ENCODE measurements at places on chromosomes 16 and 17.
A peak's percentile ranks its signal among the peaks of the same experiment; 100 is the strongest.

GRCh38 chr16:65222536-65222935 is 100.7 kb upstream of the CDH11 start:
- no peak for DNase-seq

DNA sequence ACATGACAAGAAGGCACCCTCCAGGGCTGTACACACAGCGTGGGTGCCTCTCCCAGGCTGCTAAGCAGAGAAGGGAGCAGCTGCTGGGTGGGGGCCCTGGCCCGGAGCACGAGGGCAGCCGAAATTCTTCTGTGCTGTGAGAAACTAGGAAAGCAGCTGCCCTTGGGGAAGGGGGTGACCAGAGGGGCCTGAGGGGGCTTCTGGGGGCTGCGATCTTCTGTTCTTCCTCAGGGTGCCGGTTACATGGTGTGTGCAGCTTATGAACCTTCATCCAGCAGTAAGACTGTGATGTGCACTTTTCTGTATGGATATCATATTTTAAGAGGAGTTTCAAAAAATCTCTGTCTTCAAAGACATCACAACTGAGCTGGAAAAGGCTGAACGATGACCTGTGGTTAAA is 43.2 kb upstream of the METRNL start:
- DNase-seq: no peak

DNA sequence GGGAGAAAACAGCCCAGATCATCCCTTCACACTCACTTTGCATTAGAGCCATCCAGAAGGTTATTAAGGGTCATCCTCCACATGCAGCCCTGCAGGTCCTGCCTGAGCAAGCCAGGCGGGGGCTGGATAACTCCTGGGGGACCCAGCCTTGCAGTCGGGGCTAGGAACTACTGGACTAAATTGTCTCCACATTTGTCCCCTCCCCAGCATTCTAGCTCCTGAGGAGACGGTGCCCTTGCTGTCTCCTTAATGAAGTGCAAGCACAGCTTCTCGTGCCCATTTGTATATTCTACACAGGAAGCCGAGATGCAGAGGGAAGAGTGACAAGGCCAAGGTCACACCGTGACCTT is 185.2 kb downstream of the C16orf95 start:
- no peak for DNase-seq

- DNase-seq: no peak
Measured at GRCh38 chr17:19298569-19299213, 61.5 kb downstream of the EPN2 start.

DNA sequence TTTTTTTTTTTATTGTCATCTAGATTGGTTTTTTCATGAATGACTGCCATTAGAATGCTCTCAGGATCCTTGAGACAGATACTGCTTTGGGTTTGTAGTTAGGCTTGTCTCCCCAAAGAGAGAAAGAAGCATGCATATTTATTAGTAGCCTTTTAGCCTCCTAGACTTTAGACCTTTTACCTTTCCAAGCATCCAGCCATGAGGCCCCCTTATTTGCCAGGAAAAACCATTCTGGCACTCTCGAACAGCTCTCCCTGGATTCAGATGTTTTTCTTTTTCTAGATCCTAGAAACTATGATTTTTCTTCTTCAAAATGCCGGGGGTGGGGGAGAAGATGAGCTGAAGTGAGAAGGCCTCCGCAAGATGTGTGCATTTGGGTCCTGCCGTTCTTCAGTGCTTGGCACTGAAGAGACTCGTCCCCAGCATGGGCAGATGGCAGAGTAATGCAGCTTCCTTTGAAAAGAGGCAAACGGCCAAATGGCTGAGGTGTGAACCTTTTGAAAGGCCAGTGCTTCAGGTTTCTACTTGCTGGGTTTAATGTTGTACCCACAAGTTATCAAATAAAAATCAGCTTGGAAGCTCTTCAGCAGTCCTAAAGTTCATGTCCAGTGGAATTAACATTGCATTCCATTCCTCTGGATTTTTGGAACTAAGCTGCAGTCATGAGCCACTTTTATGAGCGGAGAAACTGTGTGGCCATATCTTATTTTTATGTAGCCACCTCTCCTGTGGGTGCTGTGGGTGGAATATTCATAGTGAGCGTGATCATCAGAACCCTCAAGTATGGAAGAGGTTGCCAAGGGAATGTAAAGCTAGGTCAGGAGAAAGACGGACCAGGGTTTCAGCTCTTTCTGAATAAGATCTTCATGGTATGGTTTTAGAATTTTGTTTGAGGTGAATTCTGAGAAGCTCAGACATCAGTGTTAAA is 7.2 kb downstream of the SOCS7 start:
- DNase-seq: no peak

- DNase-seq: peak; percentile 37
Measured at GRCh38 chr17:6555331-6556120, 829 bp downstream of the PITPNM3 start.

GRCh38 chr16:81879625-81880024 is 100.5 kb downstream of the PLCG2 start:
- DNase-seq: no peak

DNA sequence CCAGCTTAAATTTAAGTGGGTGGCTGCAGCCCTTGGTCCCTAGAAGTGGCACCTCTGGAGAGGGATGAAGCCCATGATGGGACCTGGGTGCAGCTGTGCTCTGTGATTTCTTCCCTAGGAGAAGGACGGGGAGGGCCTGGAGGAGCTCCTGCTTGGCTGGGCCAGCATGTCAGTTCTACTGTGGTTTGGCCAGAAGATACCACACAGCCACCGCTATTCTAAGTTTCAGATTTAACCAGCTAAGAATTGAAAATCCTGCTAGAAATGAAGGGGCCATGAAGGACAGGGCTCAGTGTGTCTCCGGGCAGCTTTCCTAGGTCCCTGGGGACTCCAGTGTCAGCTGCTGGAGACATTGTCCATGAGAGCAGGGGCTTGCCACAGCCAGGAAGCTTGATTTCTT is 9.7 kb downstream of the RAP1GAP2 start:
- DNase-seq: no peak

DNA sequence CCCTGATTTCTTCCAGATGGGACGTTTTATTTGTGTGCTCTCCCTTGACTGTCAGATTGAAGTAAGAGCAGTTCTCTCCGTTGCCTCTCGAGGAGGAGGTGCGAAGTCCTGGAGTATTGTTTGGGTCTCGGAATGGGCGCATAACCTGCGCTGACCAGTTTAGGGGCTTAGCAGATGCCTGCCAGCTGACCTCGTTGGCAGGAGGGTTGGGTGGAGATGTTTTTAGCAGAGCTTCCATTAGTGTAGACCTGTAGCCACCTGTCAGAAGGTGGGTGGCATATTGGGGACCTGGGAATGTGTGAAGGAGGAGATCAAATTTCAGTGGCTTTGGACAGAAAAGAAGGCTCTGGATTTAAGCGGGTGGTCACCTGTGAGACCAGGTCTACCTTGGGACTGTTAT is 3.6 kb downstream of the RASD1 start:
- DNase-seq: no peak

DNA sequence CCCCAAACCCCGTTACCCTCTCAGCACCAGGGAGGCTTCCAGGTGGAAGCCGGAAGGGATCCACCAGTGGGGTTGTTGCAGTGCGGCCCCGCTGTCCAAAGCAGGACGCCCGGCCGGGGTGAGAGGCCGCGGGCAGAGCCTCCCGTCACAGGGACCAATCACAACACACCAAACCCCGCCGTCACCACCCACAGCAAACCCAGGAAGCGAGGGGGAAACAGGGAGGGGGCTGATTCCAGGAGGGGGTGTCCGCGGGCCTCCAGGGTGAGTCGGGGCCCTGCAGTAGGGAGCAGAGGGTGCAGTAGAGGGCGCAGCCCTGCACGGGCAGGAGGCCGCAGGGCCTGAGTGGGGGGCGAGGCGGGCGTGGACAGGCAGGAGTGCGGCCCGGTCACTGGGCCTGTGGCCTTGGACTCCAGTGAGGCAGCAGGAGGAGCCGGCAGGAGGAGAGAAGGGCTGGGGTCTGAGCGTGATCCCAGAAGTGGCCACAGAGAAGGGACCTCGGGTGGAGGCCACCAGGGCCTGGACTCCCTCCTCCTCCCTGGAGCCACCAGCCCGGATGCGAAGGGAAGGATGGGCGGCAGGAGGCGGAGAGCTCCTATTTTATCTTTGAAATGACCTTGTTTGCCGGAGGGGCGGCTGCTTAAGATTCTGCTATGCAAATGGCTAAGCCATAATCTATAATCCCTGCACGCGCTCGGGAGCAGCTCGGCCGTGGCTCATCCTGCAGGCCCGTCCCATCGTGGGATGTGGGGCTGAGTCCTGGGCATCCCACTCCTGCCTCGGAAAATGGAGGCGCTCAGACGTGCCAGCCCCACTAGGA is 41.5 kb downstream of the ZFPM1 start:
- DNase-seq: no peak

DNA sequence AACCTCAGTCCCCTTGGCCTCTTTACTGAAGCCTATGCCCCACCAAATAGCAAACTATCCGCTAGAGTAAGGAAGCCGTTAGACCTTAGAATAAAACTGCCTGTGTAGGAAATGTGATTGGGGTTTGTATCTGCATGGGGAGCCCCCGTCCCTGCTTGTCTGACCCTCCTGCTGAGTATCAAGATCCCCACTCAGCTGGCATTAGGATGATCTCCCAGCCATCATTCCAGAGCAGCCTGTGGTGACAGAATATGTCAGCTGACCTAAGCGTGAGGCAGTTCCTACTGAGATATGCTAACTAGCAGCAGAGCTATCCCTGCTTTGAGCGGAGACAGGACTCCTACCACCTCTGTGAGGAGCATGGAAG is 645 bp upstream of the GFOD2 start:
- peak; percentile 78 for DNase-seq

DNA sequence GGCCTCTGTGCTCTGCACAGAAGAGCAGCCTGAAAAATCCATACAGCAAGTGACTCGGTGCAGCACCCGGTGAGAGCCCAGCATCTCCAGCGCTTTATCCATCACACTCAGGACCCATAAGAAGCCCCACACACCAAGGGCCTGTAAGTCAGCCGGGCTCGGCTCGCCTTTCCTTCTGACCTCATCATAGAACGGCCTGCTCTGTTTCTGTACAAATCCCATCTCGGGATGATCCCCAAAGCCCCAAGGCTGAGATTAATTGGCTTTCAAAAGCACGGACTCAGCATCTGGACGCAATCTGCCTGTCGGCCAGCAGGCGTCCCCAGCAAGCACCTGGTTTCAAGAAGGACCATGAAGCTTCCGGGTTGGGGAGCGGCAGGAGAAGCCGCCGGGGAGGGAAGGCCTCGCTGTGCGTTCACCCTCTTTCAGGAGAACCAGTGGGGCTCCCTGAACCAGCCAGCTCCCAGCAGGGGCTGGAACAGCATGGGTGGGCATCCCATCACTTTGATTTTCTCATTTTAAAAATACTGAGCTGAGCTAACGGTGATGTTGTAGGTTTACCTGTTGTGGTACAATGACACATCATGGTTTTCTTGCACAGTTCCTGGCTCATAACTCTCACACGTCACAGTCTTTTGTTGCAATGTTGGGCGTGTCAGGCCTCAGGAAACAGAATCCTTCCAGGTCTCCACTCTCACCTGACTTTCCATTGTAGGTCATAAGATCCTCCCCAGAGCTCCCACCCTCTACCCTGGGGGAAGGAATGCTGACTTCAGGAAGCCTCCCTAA is 6.7 kb downstream of the CCDC57 start:
- peak; percentile 92 for DNase-seq

DNA sequence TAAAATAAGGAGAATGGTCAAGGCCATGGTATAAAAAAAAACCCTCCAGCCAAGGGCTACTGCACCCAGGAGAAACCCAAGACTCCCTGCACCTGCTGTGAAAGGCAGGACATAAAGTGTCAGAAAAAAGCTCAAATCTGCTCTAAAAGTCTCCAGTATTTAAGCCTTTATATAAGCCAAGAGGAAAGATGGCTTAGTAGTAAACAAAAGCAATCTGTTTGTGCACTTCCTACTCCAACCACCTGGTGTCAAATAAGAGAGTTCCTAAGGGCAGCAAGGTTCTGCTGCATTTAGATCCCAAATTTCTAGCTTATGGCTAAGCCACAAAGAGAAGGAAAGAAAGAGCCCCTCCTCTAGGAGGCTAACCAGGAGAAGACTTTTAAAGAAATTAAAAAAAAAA is 20.6 kb downstream of the ACSM1 start:
- DNase-seq: no peak

GRCh38 chr17:54937018-54937417 is 31.4 kb downstream of the COX11 start:
- no peak for DNase-seq

DNA sequence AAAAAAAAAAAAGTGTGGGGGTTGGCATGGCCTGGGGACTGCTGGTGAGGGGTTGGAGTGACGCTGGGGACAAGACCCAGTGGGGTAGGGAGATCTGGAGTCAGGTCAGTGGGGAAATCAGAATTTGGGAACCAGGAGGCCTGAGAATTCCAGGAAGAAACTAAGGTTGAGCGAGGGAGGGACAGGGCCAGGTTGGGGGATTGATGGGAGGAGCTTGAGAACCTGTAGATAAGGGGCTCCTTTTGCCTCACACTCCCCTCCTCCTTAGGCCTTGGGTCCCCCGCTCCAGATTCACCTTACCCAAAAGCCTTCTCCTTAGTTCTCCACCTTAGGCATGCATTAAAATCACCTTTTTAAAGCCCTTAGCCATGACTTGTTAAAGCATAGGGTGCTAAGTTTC is 8.3 kb upstream of the PYDC1 start:
- DNase-seq: no peak

GRCh38 chr16:3065742-3066439 is 451 bp downstream of the IL32 start:
- no peak for DNase-seq

DNA sequence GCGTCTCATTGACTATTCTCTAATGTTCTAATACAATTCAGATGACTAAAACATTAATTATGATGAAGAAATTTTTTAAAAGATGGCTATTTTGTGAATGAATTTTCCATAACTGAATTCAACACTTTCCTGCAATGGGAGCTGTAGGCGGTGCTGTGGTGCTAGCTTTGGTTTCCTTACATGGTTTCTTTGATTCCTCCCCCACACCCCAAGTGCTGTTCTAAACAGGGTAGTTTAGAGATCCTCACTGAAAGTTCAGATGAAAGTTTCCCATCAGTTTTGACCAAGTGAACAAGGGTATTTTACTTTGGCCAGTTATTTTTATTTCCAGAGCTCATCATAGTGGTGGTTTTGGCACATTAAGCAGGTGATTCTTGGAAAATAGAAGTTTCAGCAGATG is 26.0 kb upstream of the MRC2 start:
- DNase-seq: peak; percentile 48

GRCh38 chr17:37836593-37836992 is 87.6 kb upstream of the TBC1D3K start:
- DNase-seq: no peak

DNA sequence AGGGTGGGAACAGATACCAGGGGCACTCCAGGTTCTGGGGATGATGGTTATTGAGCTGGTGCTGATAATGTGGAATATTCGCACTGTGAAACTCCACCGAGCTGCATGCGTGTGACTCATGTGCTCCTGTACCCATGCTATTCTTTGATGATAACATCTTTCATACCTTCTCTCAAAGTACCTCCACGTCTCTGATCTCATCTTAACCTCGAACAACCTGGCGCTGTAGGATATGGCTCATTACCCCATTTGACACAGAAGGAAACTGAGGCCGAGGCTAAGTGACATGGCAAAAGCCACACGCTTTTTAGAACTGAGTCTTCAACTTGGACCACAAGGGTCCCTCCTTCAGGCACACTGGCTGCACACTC is 30.2 kb upstream of the MRPS23 start:
- DNase-seq: no peak
